Activated T-cell treated with anti-CD3 and anti-CD28 coated beads, Interleukin-2, amount 50 U/mL, for 4 hours (primary cell): ENCODE measurements at places on chromosomes 2 and 18. TPM values are rescaled to one million over a fixed set of nuclear protein-coding genes. Genes with fewer than 3 reads are reported as not detected.

- no peak for DNase-seq
Observed at GRCh38 chr2:48209214-48209885, 303.1 kb upstream of the FBXO11 start.

GRCh38 chr2:177359836-177360595 lies 32.6 kb upstream of the AGPS start:
- DNase-seq = no peak

DSG4 gene
- total RNA-seq = not detected

GRCh38 chr2:44267796-44268648 lies 7.3 kb upstream of the SLC3A1 start:
- DNase-seq = no peak

DNA sequence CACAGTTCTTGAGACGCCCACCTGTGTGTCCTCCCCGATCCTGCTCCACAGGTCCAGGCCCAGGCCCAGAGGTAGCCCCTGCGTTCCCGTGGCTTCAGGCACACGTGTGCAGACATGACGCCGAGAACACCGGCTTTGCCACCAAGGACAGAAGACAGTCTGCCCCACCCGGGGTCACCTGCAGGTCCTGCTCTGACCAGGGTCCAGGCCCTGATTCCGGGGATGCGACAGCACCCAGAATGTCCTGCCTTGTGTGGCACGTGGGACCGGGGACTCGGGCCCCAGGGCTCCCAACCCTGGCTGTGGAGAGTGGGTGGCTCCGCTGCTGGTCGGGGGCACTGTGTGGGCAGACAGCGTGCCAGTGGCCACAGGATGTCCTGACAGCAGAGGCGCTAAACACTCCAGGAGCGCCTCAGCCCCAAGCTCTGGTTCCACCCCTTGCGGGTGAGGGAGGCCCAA lies 36.9 kb downstream of the ADI1 start:
- no peak for DNase-seq

- no peak for DNase-seq
Observed at GRCh38 chr2:30545875-30546274, 98.8 kb downstream of the LCLAT1 start.

GRCh38 chr2:18208956-18209355 lies 330.5 kb downstream of the KCNS3 start:
- no peak for DNase-seq

FZD7 gene
- total RNA-seq = 0.20 TPM

GRCh38 chr2:23619941-23620340 lies 235.0 kb downstream of the KLHL29 start:
- DNase-seq = no peak

DNA sequence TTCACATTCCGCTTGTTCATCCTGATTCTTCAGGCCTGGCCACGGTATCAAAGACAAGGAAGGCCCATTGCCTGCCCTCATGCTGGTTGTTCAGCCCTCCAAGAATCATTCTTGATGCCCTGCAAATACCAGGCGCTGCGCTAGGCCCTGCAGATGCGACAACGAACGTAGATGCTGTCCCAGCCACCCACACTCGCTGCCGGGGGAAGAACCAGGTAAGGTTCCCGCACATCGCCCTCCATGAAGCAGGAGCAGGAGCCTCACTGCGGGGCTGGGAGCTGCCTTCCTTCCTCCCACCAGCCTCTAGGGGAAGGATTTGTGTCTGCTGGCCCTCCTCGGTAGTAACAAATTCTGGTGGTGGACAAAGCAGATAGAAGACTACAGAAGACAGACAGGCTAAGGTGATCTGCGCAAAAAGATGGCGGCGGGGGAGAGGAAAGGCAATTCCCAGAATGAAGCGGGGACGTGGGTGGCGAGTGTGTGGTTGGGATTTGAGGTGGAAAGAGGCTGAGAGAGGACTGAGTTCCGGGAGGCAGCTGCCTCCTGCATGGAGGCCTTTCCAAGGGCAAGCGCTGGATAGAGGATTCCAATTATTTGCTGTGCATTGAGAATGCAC lies 19.8 kb upstream of the GPR55 start:
- no peak for DNase-seq

DNA sequence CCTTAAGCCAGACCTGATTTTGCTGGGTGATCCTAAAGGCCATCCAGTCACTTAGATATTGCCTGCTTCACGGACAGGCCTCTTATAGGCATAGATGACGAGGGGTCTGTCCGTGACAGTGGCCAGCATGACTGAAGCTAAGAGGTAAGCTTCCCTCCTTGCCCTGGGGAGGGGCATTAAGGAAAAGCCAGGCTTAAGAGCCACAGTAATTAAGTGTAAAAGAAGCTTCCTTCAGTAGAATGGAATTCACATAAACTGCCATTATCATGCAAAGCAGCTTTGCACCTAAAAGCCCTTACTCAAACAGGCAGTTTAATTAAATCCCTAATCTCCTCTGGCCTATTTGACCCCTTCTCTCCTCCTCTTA lies 99.4 kb upstream of the PKDCC start:
- DNase-seq = no peak

GRCh38 chr18:62388855-62389760 lies 64.0 kb downstream of the TNFRSF11A start:
- no peak for DNase-seq
